Uterus (tissue), 4 donors: ENCODE measurements at places on chromosomes 12 and 14.
A peak's percentile ranks its signal among the peaks of the same experiment; 100 is the strongest.

DNA sequence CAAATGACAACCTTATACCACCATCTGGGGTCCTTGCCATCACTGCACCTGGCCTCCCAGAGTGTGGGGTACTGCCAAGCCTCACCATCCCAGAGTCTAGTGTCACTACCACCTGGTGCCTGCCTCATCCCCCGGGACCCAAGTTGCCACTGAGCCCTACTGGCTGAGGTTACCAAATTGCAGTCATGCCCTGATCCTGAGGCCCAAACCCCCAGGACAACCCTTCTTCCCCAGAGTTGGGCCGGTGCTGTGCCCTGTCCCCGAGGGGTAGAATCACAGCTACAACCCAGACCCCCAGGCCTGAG lies 8.4 kb upstream of the SFSWAP start:
- no peak for DNase-seq

- no peak for DNase-seq
Observed at GRCh38 chr14:67833403-67833802, 13.8 kb downstream of the RAD51B start.

DNA sequence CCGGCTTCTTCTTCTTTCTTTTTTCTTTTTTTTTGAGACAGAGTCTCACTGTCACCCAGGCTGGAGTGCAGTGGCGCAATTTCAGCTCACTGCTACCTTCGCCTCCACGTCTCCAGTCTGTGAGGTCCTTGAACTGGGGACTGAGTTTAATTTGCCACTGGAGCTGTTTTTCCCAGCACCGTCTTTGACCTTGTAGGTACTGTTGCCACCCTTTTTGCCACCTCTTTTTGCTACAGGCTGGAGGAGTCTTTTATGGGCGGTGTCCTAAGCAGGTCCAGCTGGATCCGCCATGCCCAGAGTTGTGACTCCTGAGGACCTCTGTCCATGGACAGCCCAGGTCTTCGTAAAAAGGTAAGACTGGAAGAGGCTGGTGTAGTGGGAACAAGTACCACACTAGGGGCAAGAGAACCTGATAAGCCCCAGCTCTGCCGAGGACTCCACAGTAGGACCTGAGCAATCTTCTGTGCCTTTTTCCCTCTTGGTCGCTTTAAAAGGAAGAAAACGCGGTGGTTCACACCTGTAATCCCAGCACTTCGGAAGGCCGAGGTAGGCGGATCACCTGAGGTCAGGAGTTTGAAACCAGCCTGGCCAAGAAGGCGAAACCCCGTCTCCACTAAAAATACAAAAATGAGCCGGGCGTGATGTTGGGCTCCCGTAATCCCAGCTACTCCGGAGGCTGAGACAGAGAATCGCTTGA lies 946 bp downstream of the RNU4-2 start:
- peak; percentile 34 for DNase-seq

DNA sequence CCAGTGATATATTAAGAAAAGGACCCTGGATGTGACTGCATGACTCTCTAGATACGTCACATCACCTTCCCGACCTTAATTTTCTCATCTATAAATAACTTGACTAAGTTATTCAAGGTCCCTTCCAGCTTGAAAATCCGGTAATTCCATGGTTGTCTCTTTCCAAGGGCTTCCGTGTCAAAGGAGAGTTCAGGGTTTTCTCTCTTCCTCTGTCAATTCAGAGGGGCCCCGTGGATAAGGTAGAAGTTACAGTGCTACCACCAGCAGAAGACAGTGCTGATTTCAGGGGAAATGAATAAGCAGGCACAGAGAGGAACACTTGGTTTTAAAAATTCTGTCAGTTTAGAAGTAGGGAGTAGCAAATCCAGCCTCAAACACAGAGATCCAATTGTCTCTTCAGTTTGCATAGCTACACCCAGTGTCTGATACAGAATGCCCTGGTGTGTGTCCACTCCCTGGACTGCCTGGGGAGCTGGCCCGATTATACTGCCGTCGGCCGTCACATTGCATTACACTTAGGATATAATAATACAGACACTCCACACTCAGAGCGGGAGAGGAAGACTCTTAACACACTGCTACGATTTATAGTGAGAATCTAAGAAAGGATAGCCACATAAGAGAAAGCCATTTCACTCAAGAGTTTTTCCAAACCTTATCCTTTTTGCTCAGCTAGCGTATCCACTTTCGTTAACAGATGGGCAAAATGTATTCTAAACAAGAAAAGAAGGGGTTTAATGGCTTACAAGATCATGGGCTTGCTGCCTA lies 54.7 kb upstream of the GTF2A1 start:
- no peak for DNase-seq

GRCh38 chr12:53102883-53103807 lies at the start of gene SOAT2:
Gene SOAT2 (plus strand): TSS chr12:53103486. CDS start chr12:53103578, 92 bp downstream.
- DNase-seq = no peak

DNA sequence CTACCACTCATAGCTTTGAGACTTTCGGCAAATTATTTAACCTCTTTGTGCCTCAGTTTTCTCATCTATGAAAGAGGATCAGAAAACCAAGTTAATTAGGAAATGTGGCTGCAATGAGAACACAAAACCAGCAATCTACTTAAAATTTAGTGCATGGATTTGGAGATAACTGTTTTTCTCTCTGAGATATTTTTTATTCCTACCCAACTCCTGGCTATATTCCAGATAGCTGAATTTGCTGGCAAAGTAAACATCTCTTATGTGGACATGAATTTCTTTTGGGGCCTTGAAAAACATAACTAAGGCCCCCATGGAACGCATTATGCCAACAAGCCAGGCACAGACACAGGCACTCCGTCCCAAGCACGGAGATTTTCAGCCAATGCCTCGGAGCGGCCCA lies 53.4 kb upstream of the FOXN3 start:
- no peak for DNase-seq

DNA sequence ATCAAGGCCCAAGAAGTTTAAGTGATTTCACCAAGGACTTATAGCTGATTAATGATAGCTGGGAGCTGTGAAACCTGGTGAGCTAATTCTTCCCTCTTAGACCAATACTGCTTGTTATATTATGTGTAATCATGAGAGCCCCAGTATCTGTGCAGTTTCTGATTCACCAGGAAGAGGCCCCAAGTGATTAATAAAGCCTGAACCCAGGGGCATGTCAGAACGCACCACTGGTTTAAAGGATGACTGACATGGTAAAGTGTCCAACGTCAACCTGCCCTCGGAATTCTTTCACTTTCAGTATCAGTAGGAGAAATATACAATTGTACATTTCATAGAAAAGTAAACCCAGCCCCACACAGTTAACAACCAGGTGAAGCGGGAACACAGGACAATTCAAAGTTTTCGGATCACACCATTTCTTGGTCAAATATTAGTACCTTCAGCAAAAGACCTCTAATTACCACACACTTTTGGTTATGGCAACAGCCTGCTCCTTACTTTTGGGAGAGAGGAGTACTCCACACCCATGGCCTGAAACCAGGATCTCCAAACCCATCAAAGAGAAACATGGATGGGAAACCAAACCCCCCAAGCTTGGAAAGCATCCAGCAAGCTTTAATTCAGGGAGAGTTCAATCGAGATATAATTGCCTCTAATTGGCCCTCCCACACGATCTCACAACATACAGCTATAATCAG lies 28.5 kb downstream of the TMCC3 start:
- no peak for DNase-seq

DNA sequence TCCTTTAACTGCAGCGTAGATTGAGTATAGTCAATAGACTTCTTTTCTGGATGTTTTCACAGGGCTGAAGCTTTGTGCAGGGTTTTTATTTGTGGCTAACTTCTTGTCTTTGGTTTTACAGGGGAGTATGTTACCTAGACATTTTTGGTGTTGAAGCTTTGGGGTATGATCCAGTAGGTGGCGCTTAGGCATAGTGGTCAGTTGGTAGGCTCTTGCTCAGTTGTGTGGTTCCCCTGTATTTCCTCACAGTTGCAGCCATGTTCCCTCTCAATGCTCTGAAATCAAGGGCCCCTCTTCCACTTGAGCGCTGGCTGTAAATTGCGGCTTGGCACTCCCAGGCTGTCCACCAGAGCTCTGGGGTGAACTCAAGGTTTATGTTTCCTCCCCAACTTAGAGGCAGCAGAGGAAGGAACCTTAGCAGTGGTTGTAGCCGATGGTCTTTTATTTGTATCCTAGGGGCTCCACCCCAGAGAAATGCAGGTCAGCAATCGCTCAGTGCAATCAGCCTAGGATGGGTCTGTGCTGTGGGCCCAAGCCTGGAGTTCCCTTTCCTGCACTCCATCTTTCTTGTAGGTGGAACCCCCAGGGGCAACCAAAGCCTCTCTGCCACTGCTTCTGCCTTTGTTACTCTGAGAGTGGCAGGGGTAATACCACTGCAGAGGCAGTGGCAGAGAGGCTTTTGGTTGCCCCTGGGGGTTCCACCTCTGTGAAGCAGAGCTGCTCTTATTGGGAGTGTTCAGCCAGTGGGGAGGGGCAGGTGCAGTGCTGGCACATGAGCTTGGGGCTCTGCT lies 55.1 kb downstream of the CMAS start:
- DNase-seq = peak; percentile 38

GRCh38 chr12:132366341-132366861 lies 37.0 kb upstream of the GALNT9 start:
- DNase-seq = no peak

- peak; percentile 96 for DNase-seq
Observed at GRCh38 chr12:7108796-7109571, at the start of gene C1RL. Gene C1RL (minus strand): TSS chr12:7109214. CDS start chr12:7109180, 34 bp downstream.

DNA sequence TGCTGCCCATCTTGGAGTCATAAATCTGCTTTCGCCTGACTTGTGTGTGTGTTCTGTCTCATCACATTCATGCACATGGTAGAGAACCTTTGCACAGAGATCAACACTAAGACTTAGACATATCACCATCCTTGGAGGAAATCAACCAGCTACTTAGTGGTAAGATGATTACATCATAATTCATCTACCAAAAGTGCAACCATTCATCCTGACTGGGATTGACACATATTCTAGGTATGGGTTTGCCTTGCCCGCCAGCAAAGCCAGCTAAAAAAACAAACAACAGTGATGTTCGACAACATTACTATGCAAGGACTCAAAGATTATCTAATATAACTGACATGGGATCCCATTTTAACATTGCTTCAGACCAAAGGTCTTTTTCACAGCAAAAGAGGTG lies 228.7 kb downstream of the NUAK1 start:
- no peak for DNase-seq
